ENCODE measurements at places on chromosomes 3 and 15.

DNA sequence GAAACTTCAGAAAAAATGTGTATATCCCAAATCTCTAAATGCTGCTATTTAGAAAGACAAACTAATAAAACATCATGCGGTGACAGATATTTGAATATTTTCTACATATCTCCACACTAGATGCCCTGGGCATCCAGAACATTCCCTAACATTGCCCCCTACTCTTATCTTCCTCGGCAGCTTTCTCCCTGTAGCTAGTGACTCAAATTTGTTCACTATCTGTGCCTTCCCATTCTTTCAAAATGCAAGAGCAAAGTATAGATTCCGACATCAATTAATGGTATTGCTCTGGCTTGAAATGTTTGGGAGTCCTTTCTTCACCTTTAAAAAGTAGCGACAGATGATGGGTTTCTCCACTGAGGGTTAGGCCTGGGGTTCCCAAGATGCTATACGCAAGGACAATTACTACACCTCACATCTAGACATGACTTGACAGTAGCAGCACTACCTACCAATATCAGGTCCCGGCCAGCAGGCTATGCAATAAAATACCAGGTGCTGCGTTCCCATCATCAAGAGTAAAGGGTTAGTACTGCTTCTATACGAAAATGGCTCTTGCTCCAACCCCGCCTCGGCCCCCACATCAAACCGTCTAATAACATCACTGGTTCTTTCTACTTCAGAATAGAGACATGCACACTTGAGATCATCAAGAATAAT is 631 bp downstream of the UBR1 start:
- no peak for DNase-seq

- DNase-seq: no peak
Measured at GRCh38 chr3:124419303-124419702, 310.9 kb upstream of the UMPS start.

- no peak for DNase-seq
Measured at GRCh38 chr3:126329927-126330725, 27.1 kb downstream of the KLF15 start.

- no peak for DNase-seq
Measured at GRCh38 chr3:159632128-159632527, 356.5 kb upstream of the IL12A start.

DNA sequence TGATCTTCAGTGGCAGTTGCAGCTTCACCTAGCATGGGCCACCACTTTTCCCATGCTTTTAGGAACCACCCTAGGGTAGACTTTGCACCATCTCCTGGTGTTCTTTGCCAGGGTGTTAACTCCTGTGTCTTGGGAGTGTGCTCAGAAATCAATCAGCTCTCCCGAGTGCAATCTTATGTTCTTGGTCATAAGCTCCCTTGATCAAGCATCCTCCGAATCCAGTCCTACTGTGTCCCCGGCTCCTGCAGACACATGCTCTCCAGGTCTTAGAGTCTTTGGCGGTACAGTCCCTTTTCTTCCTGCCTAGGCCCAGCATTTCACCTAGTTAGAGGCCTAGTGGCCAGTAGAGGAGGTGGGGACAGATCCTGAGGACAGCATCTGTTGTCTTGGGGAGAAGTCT is 74.7 kb upstream of the SYN2 start:
- no peak for DNase-seq

GRCh38 chr15:38617831-38618230 is 53.2 kb upstream of the RASGRP1 start:
- no peak for DNase-seq

GRCh38 chr3:120425572-120426250 is 25.1 kb downstream of the FSTL1 start:
- no peak for DNase-seq

All from effector CD8-positive, alpha-beta T cell (primary cell).